Activated CD4-positive, alpha-beta memory T cell treated with anti-CD3 and anti-CD28 coated beads for 36 hours (primary cell): ENCODE measurements at places on chromosomes 16 and 17. TPM values are rescaled to one million over a fixed set of nuclear protein-coding genes. Genes with fewer than 3 reads are reported as not detected.

SDR42E2 gene
- total RNA-seq, result 0.10 TPM

BORCS6 gene
- total RNA-seq, result 7.9 TPM

CCDC57 gene
- total RNA-seq, result 51.7 TPM

CETP gene
- not detected for total RNA-seq

KRT34 gene
- not detected for total RNA-seq

KIF2B gene
- total RNA-seq, result not detected

HIC1 gene
- total RNA-seq, result 13.2 TPM

KCNJ12 gene
- not detected for total RNA-seq

ACBD4 gene
- 13.8 TPM for total RNA-seq

SULT1A2 gene
- total RNA-seq, result 0.24 TPM

HS3ST3B1 gene
- total RNA-seq, result 13.9 TPM

DNA sequence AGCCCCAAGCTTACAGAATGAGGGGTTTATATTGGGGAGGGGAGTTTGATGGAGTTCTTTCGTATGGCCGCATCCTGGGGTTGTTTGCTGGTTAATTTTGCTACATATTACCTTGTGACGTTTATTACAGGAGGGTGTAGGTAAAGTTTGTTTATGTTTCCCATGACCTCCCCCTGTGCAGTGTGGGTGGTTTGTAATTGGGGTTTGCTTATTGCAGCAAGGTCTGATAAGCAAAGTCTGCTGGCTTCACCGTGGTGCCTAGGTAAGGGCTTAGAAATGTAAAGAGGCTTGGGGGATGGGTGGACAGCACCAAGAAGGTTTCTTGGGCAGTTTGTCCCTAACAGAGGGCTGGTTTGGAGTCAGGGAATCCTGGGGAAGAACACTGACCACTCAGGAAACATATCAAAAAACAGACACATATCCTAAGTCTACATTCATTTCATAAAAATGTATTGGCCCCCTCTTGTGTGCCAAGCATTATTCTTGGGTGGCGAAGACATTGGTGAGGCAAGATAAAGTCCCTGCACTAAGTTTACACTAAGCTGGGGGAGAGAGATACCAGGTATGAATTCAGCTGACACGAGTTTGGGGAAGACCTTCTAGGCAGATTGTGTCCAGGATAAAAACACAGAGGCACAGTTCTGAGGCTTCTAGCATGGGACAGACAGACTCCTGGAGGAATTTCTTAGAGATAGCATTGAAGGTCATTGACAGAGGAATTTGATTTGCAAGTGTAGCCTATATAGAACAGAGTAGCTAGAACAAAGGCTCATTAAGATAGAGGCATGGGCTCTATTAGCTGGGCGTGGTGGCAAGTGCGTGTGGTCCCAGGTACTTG is 9.5 kb downstream of the ZNF764 start:
- DNase-seq, result no peak

DNA sequence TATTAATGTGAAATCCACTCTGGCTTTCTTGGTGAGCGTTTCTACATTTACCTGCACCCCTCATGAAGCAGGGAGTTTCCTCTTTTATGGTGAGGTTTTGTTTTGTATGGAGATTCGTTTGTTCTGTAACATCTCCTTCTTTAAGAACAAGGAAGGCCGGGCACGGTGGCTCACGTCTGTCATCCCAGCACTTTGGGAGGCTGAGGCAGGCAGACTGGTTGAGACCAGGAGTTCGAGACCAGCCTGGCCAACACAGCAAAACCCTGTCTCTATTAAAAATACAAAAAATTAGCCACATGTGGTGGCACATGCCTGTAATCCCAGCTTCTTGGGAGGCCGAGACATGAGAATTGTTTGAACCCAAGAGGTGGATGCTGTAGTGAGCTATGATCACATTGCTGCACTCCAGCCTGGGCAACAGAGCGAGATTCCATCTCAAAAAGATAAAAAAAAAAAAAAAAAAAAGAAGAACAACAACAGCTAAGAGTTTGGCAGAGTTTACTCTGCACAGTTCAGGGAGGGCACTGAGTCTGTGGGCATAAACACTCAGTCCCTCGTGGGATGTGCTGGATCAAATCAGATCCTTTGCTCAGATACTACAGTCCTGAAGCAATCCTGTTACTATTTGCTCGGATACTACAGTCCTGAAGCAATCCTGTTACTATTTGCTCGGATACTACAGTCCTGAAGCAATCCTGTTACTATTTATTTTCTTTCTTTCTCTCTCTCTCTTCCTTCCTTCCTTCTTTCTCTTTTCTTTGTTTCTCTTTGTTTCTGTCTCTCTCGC is 28.9 kb downstream of the ADCY9 start:
- no peak for DNase-seq

GRCh38 chr17:7313088-7313889 is 1.9 kb downstream of the GPS2 start:
- no peak for DNase-seq

GRCh38 chr16:19963301-19963700 is 78.7 kb upstream of the GPRC5B start:
- no peak for DNase-seq

DNA sequence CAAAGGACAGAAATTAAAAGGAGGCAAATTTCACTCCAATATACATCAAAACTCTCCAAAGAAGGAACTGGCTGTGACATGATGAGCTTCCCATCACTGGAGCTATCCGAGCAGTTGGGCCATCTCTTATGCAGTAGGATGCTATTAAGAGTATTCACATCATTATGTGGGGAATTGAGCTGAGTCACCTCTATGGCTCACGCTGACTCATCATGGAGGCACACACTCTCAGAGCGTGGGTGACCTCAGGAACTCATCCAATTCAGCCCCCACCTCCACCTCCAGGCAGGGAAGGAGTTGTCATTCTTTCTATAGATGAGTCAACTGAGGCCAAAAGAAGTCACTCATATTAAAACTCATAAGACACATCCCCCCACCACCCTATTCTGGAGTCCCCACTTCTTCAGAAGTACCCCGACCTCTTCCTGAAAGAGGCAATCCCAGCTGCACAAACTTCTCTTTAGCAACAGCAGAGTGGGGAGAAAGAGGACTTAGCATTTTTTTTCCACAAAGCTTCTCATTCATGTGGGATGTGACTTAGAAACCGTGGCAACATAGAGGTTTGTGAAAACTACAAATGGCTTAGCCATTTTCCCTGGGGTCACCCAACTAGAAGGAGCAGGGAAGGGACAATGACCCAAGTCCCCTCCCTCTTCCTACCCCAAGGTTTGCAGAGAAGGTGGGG is 32.5 kb downstream of the ABCC12 start:
- peak; percentile 87 for DNase-seq

DNA sequence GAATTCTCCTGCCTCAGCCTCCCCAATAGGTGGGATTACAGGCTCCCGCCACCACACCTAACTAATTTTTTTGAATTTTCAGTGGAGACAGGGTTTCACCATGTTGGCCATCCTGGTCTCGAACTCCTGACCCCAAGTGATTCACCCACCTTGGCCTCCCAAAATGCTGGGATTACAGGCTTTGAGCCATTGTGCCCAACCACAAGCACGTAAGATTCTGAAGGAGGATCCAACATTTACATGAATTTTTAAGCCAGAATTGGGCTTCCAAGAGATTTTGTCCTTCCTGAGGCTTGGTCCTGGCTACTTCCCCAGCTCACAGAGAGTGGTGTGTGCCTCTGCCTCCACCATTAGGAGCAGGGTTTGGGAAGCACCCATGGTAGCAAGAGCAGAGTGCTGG is 11.1 kb downstream of the G6PC3 start:
- no peak for DNase-seq

DNA sequence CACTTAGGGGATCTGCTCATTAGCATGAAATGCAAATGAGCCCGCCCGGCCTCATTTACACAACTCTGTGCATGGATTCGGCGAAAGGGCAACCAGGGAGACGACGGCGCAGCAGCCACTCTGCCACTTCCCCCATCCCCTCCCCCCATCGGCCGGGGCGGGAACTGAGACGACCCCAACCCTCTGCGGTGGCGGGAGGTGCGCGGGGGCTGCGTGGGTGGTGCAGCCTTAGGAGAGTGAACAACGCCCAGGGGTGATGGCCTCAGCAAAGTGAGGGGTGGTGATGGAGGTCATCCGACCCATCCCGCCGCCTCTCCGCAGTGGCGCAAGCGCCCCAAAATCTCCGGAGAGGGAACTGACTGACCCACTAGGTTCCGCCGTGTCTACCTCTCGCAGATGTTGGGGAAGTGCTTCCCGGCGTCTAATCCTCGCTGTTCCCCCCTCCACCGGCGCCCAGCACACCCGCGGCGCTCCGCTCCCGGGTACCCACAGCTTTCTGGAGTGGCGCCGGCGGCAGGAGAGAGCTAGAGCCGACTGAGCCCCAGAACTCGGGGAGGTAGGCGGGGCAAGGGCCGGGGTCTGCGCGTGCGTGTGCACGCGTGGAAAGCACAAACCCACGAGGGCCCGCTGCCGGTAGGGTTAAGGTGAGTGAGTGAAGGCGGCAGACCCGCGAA is 1.4 kb upstream of the CACNA1G start:
- DNase-seq, result peak; percentile 36

DNA sequence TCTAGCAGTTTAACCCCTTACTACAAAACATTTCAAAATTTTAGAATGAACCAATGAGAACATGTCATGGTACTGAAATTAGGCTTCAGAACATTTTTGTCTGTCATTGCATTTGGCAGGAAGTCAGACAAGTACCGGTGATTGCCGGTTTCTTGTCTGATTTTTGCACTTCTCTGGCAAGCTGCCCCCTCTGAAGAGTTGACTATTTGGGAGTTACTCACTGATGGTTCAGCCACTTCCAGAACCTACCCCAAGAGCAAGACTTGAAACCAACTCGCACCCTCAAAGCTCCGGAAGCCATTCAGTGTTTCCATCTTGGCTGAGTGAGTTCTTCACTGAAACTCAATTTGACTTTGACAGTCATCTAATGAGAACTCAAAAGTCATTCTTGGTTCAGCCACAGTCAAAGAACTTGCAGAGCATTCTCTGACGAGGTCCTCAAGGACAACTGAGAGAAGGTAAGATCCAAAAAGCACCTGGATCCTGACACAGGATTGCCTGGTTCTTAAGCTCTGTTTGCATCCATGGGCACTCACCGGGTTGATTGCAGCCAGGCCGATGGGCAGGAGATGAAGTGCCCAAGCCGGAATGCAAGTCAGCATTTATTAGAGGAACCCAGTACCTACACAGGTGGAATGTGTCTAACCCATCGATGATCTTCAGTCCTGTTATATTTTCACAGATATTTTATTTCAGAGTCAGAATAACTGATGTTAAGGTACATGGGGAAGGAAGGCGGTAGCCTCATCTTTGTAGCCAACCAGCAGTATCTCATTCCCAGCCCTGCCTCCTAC is 93.6 kb downstream of the USP22 start:
- peak; percentile 66 for DNase-seq

DNA sequence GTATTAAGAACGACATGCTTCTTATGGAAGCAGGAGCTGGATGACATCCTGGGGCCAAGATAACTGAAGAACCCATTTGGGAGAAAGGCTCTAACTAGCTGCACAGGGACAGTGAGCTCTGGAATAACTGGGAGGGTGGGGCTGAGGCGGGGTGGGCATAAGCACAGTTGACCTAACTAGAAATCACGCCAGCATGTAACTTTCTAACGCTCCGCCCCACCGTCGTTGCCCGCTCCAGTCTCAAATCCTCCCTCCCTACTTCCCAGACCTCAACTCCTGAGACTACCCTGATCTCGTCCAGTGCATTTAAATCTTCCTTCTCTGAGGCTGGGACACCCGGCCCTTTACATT is 436 bp downstream of the PHB1 start:
- DNase-seq, result no peak

- DNase-seq, result peak; percentile 62
Observed at GRCh38 chr17:81870131-81870980, 781 bp downstream of the ARHGDIA start.

GRCh38 chr16:73371584-73372319 is 323.8 kb upstream of the ZFHX3 start:
- no peak for DNase-seq

- DNase-seq, result no peak
Observed at GRCh38 chr17:79011451-79012147, 2.0 kb upstream of the CANT1 start.

- DNase-seq, result no peak
Observed at GRCh38 chr16:79950932-79951719, 350.6 kb upstream of the MAF start.

DNA sequence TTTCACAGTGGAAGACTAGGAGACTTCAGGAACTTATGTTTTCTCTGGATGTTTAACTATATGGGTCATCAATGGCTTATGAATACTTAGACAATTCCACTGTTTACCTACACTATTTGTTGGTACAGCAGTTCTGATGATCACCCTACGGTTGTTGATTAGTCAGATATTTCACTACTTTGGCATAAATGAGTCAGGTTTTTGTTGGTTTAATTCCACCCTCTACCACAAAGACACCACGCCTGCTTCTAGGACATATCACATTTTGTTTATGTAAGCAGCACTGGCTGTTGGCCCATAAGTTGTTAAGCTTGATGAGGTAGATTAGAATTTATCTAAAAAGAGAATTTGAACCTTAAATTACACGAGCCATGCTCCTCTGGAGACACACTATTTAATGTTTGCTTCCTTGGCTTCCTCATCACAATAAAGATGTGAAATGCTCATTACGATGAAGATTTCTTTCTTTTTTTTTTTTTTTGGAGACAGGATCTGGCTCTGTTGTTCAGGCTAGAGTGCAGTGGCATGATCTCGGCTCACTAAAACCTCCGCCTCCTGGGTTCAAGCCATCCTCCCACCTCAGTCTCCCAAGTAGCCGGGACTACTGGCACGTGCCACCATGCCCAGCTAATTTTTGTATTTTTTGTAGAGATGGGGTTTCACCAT is 4.3 kb downstream of the GDE1 start:
- DNase-seq, result no peak

GRCh38 chr17:42640121-42640520 is 19.0 kb upstream of the TUBG2 start:
- DNase-seq, result no peak

DNA sequence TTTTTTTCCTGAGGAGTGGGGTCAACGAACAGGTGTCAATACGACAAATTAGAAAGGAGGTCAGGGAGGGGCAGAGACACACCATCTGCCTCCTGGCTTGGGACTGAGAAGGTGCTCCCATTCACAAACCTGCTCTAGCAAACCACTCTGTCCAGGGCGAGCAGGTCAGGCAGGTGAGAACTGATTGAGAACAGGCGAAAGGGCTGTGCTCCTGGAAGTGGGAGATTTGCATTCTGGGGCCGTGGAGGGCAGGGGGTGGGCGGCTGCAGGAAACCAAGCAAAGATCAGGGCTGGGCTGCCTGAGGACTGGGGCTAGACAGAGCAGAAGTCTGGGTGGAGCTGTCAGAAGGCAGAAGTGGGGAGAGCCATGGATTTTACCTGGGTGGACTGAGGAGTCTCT is 98.9 kb upstream of the NLRP1 start:
- DNase-seq, result no peak

- no peak for DNase-seq
Observed at GRCh38 chr17:56395787-56396186, 197.7 kb upstream of the NOG start.

- peak; percentile 37 for DNase-seq
Observed at GRCh38 chr17:19750020-19750572, 2.0 kb upstream of the ALDH3A1 start.
